ENCODE measurements at places on chromosomes 5 and 9.

DNA sequence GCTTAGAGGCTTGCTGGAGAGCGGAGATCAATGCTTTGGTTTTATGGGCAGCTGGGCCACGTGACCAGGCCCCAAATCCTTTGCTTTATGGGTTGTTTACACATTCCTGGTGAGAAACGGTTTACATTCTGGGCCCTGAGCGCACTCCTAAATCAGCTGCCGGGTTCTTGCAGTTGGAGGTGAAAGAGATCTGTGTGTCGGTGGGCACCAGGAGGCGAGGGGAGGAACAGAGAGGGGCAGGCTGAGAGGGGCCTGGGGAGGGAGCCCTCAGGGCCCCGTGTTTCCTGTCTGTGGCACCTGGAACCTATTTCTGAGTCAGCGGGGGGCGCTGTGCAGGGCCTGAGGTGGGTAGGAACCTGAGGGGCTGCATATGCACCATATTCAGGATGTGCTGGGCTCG lies 63.5 kb upstream of the HAND1 start:
- DNase-seq, result no peak

GRCh38 chr5:181190711-181191525 lies 14.1 kb downstream of the TRIM7 start:
- DNase-seq, result no peak

DNA sequence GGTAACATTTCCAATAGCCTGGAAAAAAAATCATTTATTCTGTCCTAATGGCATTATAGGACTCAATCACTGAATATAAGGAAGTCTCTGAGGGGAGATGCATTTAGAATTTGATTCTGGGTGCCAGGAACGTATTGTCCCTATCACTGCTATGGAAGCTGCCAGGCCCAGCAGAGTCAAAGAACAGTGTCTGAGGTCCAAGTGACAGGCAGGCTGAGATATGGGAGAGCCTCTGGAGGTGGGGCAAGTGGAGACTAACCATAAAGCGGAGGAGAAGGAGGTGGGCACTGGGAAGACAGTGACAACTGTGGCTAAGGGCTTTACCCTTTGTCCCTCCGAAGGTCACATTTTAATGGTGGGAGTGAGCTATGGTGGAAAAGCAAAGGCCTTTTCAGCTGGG lies 505.5 kb downstream of the CTNND2 start:
- no peak for DNase-seq

- DNase-seq, result no peak
Observed at GRCh38 chr5:155631116-155631515, 617.6 kb downstream of the KIF4B start.

GRCh38 chr5:179406031-179406961 lies 61.0 kb upstream of the ADAMTS2 start:
- DNase-seq, result no peak

- no peak for DNase-seq
Observed at GRCh38 chr5:133261993-133262392, 210.2 kb downstream of the HSPA4 start.

DNA sequence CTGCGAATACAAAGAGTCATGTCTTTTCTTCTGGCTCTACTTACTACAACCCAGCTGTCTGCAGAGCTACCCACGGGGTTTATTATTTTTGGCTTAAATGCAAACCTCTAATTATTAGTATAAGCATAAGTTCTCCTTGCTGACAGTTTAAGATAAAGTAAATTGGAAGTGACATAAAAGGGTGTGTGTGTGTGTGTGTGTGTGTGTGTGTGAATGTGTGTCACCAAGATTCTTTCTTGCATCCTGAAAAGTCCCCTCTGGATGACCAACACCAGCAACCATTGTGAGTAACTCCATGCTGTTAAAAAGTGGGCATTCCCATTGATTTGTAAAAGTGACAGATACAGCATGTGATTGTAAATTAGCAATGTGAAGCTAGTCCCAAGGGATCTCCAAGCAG lies 803.8 kb upstream of the ZNF608 start:
- no peak for DNase-seq

Data from NCI-H1417 treated with DMSO at 0.1 percent for 48 hours (cell line).